ENCODE measurements at places on chromosomes 12 and 14. TPM values are rescaled to one million over a fixed set of nuclear protein-coding genes. Genes with fewer than 3 reads are reported as not detected.

DHH gene
- polyA plus RNA-seq: 0.24 TPM

CHPT1 gene
- polyA plus RNA-seq: 57.5 TPM

ACVRL1 gene
- not detected for polyA plus RNA-seq

NEUROD4 gene
- not detected for polyA plus RNA-seq

COA8 gene
- polyA plus RNA-seq: 60.2 TPM

RFX4 gene
- 5.7 TPM for polyA plus RNA-seq

KRT72 gene
- 2.1 TPM for polyA plus RNA-seq

AHNAK2 gene
- polyA plus RNA-seq: 6.1 TPM

PLA2G1B gene
- polyA plus RNA-seq: not detected

LMNTD1 gene
- polyA plus RNA-seq: not detected

A2ML1 gene
- polyA plus RNA-seq: 0.07 TPM

ZCRB1 gene
- polyA plus RNA-seq: 235 TPM

E2F7 gene
- polyA plus RNA-seq: not detected

NFATC4 gene
- 0.81 TPM for polyA plus RNA-seq

INSM2 gene
- 5.3 TPM for polyA plus RNA-seq

KRT71 gene
- not detected for polyA plus RNA-seq

DIO3 gene
- polyA plus RNA-seq: not detected

ESPL1 gene
- not detected for polyA plus RNA-seq

BTG1 gene
- 3.9 TPM for polyA plus RNA-seq

DBX2 gene
- polyA plus RNA-seq: 0.19 TPM

KLRG1 gene
- polyA plus RNA-seq: 2.8 TPM

PTMS gene
- polyA plus RNA-seq: 10.0 TPM

OVCH1 gene
- polyA plus RNA-seq: 3.0 TPM

FOXN4 gene
- polyA plus RNA-seq: 0.40 TPM

SERPINA10 gene
- polyA plus RNA-seq: 1.7 TPM

BHLHE41 gene
- polyA plus RNA-seq: 23.3 TPM

CMA1 gene
- polyA plus RNA-seq: not detected

TAS2R30 gene
- 0.32 TPM for polyA plus RNA-seq

CDH24 gene
- not detected for polyA plus RNA-seq

MFAP5 gene
- polyA plus RNA-seq: not detected

PRH1 gene
- polyA plus RNA-seq: 47.9 TPM

TMEM117 gene
- polyA plus RNA-seq: 6.0 TPM

ERC1 gene
- 5.7 TPM for polyA plus RNA-seq

RNF10 gene
- 105 TPM for polyA plus RNA-seq

KRT86 gene
- polyA plus RNA-seq: 0.19 TPM

GPR132 gene
- polyA plus RNA-seq: 0.20 TPM

ACSM4 gene
- polyA plus RNA-seq: not detected

PPP1R1A gene
- polyA plus RNA-seq: 22.1 TPM

BICD1 gene
- polyA plus RNA-seq: 25.7 TPM

SSPN gene
- polyA plus RNA-seq: 4.0 TPM

NELL2 gene
- 250 TPM for polyA plus RNA-seq

CLEC9A gene
- polyA plus RNA-seq: not detected

B4GALNT3 gene
- not detected for polyA plus RNA-seq

KRT85 gene
- not detected for polyA plus RNA-seq

CCDC175 gene
- 5.4 TPM for polyA plus RNA-seq

FAM161B gene
- polyA plus RNA-seq: 22.3 TPM

TSHR gene
- polyA plus RNA-seq: 2.9 TPM

ENDOU gene
- not detected for polyA plus RNA-seq

NTN4 gene
- polyA plus RNA-seq: 1.4 TPM

CAPZA3 gene
- not detected for polyA plus RNA-seq

CD27 gene
- 1.6 TPM for polyA plus RNA-seq

CMKLR1 gene
- polyA plus RNA-seq: not detected

MYO1A gene
- not detected for polyA plus RNA-seq

CCDC177 gene
- polyA plus RNA-seq: 0.13 TPM
